ENCODE measurements at places on chromosomes 6 and 20.

GRCh38 chr6:10875026-10875425 lies 6.8 kb downstream of the GCM2 start:
- DNase-seq = no peak

GRCh38 chr6:32177183-32177787 lies 920 bp upstream of the RNF5 start:
- no peak for DNase-seq

DNA sequence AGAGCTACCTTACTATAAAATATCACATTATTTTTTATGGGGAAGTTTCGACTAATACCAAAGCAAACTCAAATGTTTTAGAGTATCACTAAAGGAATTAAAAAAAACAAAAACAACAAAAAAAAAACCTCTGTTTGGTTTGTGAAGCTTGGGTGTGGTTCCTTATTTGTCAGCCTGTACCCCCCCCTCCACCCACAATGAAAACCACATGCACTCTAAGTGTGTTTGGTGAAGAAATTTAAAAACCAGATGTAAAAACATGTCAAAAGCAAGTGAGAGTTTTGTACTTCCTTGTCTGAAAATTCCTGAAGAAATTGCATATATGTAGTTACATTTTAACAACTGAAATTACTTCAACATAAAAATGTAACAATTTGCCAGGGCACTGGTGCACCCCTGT lies 3.1 kb downstream of the STK38 start:
- DNase-seq = no peak

- no peak for DNase-seq
These were observed 199.3 kb upstream of the SGK1 start for GRCh38 chr6:134517145-134517658.

DNA sequence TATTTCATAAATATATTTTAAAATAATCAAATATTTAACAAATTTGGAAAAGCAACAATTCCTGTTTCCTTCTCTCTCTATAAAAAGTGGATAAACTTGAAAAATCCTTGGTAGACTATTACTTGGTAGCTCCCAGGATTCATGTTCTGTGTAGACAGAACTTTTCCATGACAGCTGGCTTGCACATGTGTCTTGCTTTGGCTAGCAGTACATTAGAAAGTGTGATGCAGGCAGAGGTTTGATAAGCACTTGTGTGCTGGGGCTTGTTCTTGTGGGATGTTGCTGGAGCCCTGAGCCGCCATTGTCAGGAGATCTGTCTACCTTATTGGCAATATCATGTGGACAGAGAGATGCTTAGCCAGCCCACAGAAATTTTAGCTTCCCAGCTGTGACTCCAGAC lies 327.2 kb downstream of the CDKAL1 start:
- no peak for DNase-seq

GRCh38 chr6:142833054-142833453 lies 111.9 kb downstream of the HIVEP2 start:
- no peak for DNase-seq

- DNase-seq = no peak
These were observed 177.3 kb upstream of the TENT5A start for GRCh38 chr6:81929828-81930227.

DNA sequence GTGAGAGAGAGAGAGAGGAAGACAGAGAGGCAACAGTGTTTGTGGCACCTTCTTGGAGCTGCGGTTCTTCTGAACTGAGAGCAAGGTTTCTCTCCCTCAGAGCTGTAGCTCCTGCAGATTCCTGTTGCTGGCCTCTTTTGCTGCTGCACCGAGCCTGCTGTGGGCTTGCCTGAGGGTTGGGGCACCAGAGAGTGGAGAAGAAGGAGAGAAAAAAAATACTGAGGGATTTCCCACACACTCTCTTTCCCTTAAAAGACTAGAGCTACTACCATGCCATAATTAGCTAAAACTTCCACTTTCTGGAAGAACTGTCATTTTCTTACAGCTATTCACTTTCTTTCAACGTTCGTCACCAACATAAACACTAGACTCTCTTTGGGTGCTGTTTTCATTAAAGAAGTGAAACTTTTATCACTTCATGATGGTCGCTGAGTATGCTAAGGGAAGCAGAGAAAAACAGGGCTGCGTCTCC lies 18.2 kb upstream of the ECI2 start:
- no peak for DNase-seq

DNA sequence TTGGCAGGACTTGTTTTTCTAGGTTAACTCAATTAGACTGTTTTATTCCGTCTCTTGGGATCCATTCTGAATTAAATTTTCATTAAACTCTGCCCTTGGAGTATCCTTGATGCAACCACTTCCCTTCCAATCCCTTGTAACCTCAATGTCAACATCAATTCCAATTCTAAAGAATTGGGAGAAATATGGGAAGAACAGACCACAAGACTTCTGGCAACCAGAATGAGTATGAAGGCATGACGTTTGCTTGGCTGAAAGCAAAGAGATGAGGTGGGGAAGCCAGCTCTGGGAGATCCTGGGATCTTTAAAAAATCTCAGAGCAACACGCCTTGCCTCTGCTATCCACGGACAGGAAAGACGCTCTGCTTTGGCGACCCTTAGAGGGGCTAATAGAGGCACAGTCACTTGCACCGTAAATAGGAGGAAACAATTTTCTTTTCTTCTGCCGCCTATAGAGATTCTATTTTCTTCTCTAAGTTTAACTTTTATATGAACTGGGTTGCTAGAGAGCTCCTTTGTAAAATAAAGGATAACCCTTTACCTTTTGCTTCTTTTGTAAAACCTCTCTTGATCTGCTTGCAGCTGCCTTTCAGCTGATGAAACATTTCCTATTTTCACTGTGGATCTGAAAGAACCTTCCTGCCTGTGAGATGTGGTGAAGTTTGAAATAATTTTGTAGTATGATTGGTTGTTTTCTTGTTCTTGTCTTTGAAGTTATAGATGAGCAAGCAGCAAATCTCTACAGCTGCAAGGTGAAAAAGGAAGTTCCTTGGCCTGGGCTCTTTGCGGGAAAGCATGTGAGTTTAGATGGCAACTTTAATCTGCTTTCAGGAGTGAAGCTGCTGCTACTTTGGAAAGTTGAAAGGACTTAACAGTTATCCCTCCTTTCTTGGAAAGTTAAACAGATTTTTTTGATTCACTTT lies at the start of gene ASIP:
Gene ASIP (plus strand): TSS at position 731 of the 923 bp plus-strand sequence. CDS start 18,952 bp downstream, outside the sequence.
- DNase-seq = no peak

DNA sequence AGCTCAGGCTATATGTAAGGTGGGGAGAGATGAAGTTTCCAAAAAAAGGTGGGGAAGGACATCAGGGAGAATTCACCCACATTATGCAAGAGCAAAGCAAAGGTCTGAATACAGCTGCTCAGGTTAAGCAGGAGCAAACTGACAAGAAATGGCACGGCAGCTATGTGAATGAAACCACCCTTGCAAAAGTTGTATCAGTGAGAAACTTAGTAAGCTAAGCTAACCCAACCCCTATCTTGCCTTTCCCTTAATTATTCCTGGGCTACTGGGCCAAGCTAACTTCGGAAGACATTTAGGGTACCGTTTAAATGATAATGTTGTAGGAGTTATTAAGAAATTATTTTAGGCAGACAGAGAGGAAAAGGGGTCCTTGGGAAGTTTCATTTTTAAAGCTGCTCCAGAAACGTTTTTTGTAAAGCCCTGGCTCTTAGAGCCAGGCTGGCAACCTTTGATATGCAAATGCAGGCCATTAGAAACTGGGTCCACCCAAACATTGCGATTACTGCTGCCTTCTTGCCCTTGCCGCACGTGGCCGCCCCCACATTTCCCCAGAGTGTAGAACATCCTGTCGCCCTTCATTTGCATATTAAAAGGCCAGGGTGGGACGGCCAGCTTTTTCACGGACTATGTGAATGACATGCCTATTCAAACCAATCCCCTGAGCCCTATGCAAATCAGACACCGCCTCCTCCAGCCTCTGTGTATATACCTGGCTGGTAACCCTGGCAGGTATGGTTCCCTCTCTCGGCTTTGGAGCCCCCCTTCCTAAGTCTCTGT lies 60.5 kb upstream of the SAMD5 start:
- no peak for DNase-seq

- no peak for DNase-seq
These were observed 150.4 kb downstream of the MRPL14 start for GRCh38 chr6:43976706-43977403.

- no peak for DNase-seq
These were observed 5.3 kb upstream of the TASP1 start for GRCh38 chr20:13644010-13644409.

DNA sequence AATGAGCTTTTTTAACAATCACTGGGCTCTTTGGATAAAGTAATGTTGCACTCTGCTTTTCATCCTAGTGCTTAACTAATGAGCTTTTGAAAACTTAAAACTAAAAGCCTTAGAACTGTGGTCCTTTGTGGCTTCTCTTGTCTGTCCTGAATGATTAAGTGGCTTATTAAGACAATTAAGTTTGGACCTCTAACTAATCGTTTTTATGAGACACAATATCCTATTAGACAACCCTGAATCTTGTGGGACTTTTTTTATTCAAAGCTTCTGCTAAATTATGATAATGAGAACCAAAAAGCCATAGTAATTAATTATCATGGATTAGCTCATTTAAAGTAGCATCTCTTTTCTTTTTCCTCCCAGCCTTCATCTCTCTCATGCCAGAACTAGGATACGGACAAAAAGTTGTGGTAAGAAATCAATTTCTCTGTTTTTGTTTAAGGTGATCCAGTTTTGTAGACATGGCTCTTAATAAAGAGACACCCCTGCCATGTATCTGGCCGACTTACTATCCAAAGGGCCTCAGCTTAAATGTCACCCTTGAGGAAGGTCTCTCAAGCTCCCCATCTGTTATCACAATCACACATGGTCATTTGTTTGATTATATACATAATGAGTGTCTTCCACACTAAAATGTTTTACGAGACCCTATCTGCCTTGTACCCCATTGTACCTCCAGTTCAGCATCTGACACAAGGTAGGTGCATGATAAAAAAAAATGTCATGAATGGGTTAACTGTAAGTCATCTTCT lies 384.4 kb upstream of the IRAK1BP1 start:
- DNase-seq = no peak

GRCh38 chr6:23180504-23181293 lies 611.3 kb downstream of the HDGFL1 start:
- no peak for DNase-seq

GRCh38 chr6:14200047-14200446 lies 82.5 kb downstream of the CD83 start:
- no peak for DNase-seq

GRCh38 chr6:37528541-37528940 lies 28.8 kb upstream of the CCDC167 start:
- no peak for DNase-seq

DNA sequence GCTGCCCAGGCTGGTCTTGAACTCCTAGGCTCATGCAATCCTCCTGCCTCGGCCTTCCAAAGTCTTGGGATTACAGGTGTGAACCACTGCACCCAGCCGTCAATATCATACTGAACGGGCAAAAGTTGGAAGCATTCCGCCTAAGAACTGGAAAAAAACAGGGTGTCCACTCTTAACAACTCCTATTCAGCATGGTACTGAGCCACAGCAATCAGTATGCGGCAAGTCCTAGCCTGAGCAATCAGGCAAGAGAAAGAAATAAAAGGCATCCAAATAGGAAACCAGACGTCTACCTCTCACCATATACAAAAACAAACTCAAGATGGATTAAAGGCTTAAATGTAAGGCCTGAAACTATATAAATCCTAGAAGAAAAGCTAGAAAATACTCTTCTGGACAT lies 83.1 kb downstream of the FKBP5 start:
- no peak for DNase-seq

- no peak for DNase-seq
These were observed 134.9 kb upstream of the HSF2 start for GRCh38 chr6:122264557-122264956.

GRCh38 chr6:41878961-41879405 lies 16.2 kb downstream of the USP49 start:
- DNase-seq = no peak

DNA sequence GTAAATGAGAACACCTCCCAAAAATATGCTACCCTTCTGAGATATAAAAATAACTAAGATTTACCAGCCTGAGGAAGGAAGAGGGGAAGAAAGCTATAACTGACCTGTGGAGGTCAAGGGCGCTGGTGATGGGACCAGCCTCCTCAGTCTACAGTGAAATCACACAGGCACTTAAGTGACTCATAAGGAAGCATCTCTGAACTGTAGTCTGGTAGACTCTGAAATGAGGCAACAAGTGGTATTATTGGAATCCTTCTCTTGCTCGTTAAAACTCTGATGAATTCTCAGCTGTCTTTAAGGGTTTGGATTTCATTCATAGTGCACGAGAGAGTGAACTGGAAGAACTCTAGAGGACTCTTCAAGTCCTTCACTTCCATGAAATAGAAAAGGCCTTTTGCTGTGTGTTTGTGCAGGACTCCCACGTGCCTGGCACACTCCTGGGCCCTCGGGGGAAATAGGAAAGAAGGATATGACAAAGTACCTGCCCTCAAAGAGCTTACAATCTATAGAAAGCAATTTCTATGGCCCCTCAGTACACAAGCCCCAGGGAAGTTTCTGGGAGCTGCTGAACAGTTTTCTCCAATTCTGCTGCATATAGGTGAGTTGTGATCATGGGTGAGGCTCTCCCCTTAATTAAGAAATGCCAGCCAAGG lies 231.8 kb upstream of the RREB1 start:
- DNase-seq = peak; percentile 66

GRCh38 chr6:137815692-137816091 lies 51.4 kb upstream of the TNFAIP3 start:
- DNase-seq = no peak

- DNase-seq = no peak
These were observed 371.8 kb downstream of the BTBD3 start for GRCh38 chr20:12289465-12289864.

GRCh38 chr6:40340957-40341356 lies 246.2 kb downstream of the LRFN2 start:
- no peak for DNase-seq

- no peak for DNase-seq
These were observed 30.6 kb downstream of the EFCAB8 start for GRCh38 chr20:32889281-32889680.

- no peak for DNase-seq
These were observed 131.3 kb downstream of the MYO6 start for GRCh38 chr6:75880305-75880704.

GRCh38 chr6:43009124-43009523 lies 4.6 kb downstream of the MEA1 start:
- DNase-seq = no peak

DNA sequence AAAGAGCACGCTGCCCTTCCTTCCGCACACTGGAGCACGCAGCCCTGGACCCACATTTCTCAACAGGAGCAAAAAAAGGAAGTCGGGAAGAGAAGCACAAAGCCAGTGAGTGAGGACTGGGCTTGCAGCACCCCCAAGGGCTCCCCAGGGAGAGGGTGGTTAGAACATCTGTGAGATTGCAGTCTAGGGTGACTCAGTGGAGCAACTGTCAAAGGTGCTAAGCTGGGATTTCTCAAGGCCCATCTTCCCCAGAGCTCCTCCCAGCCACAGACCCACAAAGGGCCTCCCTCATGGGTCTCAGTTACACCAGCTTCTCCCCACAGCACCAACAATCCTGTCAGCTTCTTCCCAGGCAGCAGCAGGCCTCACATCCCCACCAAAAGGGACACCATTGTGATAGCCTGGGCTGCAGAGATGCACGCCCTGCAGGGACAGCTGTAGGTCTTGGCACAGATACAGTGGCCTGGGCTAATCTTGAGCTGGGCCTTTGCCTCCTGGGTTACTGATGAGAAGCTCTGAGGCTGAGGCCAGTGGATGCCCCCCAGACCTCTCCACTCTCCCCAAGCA lies 39.6 kb upstream of the CD93 start:
- DNase-seq = no peak

All from HCT116 (cell line).